Activated T-helper 17 cell treated with anti-CD3 and anti-CD28 coated beads, Interleukin-2, amount 50 U/mL, for 72 hours (primary cell): ENCODE measurements at places on chromosomes 2 and 18.

DNA sequence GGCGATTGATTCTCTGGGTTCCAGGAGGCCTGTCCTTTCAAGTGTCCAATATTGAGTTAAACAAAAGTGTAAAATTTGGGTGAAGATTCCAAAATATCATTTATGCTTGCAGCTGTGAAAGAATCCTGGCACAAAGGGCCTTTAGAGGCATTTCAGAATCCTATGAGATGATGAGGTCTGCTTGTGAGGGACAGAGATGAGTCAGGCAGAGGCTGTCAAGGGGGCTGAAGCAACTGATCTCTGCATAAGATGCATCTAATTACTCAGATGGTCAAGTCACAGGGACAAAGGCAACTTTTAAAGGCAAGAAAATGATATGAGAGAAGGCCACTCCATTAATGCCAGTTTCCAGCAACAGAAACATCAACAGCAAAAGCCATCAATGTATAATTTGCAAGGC, 78.8 kb downstream of the FHOD3 start:
- no peak overlapping the region for H3K27ac ChIP-seq
- no peak overlapping the region for H3K4me3 ChIP-seq
- peaks cover 45% of the 10 kb centered on the region for H3K27me3 ChIP-seq
- no peak for ATAC-seq
- no peaks in the 10 kb centered on the region for H3K4me1 ChIP-seq

DNA sequence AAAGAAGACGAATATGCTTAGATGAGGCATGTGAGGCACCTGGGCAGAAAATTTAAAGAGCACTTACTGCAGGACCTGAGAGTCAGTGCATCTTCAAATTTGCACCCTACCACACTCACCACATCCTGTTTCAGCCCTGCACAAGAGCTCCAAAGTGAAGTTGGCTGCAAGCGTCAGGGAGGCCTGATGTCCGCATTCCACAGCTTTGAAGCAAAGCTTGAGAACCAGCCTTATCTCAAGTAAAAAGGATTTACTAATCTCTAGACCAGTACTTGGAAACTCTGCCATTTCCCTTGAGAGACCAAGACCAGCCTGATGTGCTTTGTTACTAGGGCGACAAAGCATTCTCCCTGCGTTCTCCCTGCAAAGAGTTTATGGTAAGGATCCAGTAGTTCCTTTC, 3.4 kb upstream of the ASNSD1 start:
- peak overlapping the region; percentile 72 for H3K4me3 ChIP-seq
- no peaks in the 10 kb centered on the region for H3K27me3 ChIP-seq
- peak; percentile 57 for ATAC-seq
- no peaks in the 10 kb centered on the region for H3K36me3 ChIP-seq

- ATAC-seq, result no peak
- H3K27ac ChIP-seq, result no peak overlapping the region
- no peaks in the 10 kb centered on the region for H3K4me1 ChIP-seq
- no peak overlapping the region for H3K4me3 ChIP-seq
- H3K36me3 ChIP-seq, result no peaks in the 10 kb centered on the region
Observed at GRCh38 chr18:9428301-9428706, 47.0 kb upstream of the RALBP1 start.

DNA sequence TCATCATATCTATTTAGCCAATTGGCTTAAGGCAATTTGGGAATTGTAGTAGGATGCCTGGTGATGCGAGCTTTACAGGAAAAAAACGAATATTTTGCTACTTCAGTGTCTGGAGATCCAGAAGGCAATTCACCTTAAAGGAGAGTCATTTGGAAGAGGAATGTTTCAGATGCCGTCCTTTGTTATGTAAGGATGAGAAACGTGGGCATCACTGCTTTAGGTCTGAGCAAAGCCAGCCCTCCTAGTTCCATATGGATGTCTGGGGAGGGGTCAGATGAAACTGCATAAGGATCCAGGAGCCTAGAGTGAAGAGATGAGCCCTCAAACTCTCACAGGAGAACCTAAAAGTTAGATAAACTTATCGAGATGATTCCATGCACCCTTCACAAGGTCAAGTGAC, 30.9 kb upstream of the DOCK10 start:
- ATAC-seq, result no peak
- no peak overlapping the region for H3K27ac ChIP-seq
- H3K36me3 ChIP-seq, result no peaks in the 10 kb centered on the region
- H3K4me3 ChIP-seq, result no peak overlapping the region
- no peaks in the 10 kb centered on the region for H3K27me3 ChIP-seq

- H3K4me1 ChIP-seq, result no peaks in the 10 kb centered on the region
- no peak overlapping the region for H3K27ac ChIP-seq
- no peaks in the 10 kb centered on the region for H3K27me3 ChIP-seq
- no peaks in the 10 kb centered on the region for H3K36me3 ChIP-seq
- ATAC-seq, result peak; percentile 38
Observed at GRCh38 chr2:24179683-24180082, 4.8 kb downstream of the FAM228A start.

GRCh38 chr18:44601447-44601846, 79.2 kb upstream of the SETBP1 start:
- H3K27ac ChIP-seq, result no peak overlapping the region
- no peak overlapping the region for H3K4me3 ChIP-seq
- peaks cover 6% of the 10 kb centered on the region for H3K4me1 ChIP-seq
- no peak for ATAC-seq

- no peak for ATAC-seq
- no peaks in the 10 kb centered on the region for H3K36me3 ChIP-seq
- no peak overlapping the region for H3K27ac ChIP-seq
- H3K4me3 ChIP-seq, result no peak overlapping the region
- H3K27me3 ChIP-seq, result no peaks in the 10 kb centered on the region
Observed at GRCh38 chr2:214377286-214377624, 33.6 kb upstream of the VWC2L start.

GRCh38 chr2:207867905-207868304, 98.2 kb upstream of the FZD5 start:
- no peak overlapping the region for H3K4me3 ChIP-seq
- no peaks in the 10 kb centered on the region for H3K36me3 ChIP-seq
- no peaks in the 10 kb centered on the region for H3K27me3 ChIP-seq
- H3K4me1 ChIP-seq, result no peaks in the 10 kb centered on the region
- no peak for ATAC-seq
